CD8-positive, alpha-beta memory T cell (primary cell): ENCODE measurements at places on chromosomes 12 and 14.
A peak's percentile ranks its signal among the peaks of the same experiment; 100 is the strongest.

DNA sequence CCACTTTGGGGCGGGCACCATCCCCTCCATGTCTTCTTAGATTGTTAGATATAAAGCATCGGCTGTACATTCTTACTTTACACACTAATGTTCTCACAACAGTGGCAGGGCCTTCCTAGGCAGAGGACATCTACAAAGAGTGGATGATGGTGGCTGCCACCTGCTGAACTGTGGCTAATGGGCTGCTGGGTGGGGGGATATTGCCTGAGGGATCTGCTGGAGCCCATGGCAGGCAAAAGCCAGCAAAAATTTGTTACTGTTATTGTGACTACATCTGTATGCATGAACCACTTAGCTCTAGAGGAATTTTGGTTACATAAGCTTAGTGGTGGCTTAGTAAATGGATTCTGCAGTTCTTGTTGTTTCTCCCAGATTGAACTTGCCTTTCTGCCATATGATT, 52.6 kb downstream of the DIP2B start:
- no peak for DNase-seq

- no peak for DNase-seq
Observed at GRCh38 chr12:117046011-117046369, 53.2 kb downstream of the TESC start.

- no peak for DNase-seq
Observed at GRCh38 chr12:69816082-69816481, 8.9 kb upstream of the MYRFL start.

- DNase-seq: no peak
Observed at GRCh38 chr12:109870648-109871047, 9.7 kb downstream of the GLTP start.

DNA sequence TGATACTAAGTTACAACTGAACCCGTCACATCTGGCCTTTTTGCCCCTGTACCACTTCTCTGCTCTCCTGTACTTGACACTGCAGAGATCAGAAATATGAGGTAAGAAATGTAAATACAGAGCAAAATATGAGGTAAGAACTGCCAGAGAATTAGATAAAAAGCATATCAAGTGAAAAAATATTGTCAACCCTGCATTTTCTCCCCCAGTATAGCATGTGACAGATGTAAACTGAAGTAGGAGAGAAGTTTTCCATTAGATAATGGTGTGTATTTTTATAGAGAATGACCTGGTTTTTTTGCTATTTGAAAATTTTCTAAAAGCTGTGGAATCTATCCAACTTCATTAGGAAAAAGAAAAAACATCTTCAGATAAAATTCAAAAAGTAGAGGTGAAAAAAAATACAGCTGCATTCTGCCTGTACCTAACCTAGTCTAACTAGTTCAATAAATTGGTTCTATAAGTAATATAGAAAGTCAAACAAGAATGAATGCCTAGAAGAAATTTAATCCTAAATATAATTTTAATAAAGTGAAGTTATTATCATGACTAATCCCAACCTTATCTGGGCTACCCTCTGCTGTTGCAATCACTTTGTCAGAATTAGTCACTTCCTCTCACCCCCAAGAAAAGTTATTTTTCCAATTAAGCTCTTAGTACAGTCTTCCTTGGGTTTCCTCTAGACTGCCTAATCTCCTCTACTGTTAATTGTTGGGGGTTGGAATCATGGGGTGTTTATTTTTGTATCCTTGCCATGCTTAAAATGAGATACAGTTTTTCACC, 210.0 kb downstream of the RASSF9 start:
- DNase-seq: no peak

DNA sequence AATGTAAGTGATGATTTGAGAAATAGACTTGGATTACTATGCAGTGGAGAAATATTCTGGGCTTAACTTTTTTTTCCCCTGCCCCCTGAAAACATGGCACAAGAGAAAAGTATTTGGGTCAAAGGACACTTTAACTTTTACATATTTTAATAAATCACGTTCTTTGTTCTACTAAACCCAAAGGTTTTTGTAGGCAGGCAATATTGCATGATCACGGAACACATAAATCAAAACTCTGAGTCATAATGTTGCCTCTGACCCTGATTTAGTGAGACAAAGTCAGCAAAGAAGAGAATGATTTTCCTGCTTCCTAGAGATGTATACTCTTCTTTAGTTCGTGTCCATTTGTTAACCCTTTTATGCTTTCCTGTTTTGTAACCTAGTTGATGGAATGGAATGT, 38.0 kb downstream of the ABCD2 start:
- DNase-seq: no peak

GRCh38 chr12:121810833-121811433, 7.1 kb downstream of the SETD1B start:
- DNase-seq: no peak

DNA sequence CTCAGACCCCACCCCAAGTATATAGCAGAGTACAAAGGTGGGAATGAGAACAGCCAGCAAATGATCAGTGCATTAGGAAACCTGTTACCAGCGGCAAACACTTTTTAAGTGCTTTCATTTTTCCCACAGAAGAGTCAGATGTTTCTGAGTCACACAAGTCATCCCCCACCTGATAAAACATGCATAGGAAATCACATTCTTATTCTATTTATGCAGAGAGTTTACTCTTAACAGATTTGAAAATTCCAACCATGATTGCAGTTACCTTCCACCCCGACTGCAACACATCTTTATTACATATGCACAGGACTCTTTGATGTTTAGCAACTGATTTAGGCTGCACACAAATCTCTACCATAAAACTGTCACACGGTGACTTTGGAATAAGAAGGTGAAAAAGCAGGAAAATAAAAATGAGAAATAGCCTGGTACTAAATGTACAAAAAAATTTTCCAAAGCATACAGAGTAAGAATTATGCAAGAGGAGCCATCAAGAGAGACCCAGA, 236.4 kb downstream of the PAWR start:
- no peak for DNase-seq

DNA sequence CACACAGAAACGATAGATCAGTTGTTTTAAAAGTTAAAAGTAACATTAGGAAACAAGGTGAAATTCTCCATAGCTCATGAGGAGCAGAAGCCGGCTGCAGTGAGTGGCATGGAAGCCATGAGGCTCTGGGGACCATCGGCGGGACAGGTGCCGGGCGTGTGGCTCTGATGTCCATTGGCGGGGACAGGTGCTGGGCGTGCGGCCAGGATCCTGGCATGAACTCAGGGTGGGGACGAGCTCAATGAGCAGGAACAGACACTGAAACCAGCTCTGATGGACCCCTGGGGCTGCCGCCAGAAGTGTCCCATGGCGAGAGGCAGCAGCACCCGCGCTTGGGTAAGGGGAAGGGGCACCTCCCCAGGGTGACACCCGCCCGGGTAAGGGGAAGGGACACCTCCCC, 75.1 kb downstream of the NOC4L start:
- no peak for DNase-seq

- DNase-seq: no peak
Observed at GRCh38 chr12:132142679-132143335, 1.3 kb downstream of the DDX51 start.

- no peak for DNase-seq
Observed at GRCh38 chr12:2877953-2878732, 1.1 kb downstream of the RHNO1 start.

DNA sequence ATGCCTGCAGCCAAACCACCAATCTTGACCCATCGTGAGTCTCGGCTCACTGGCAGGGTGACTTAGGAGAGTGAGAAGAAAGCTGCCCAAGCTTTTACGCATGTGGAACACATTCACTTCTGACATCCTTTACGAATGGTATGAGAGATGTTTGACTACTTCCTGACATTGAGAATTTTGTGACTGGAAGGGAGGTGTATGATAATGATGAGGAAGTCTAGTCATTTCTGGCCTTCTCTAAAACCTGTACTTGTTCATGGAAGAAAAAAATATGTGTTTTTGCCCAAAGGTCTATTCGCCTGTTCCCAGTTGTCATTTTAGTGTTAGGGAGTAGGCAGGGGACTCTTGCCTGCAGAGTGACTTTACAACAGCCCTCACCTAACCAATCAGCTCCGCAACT, 227.2 kb upstream of the ATP2B1 start:
- no peak for DNase-seq

GRCh38 chr14:31578266-31578665, 17.1 kb downstream of the NUBPL start:
- no peak for DNase-seq

- DNase-seq: no peak
Observed at GRCh38 chr12:92272061-92272964, 126.7 kb upstream of the BTG1 start.

DNA sequence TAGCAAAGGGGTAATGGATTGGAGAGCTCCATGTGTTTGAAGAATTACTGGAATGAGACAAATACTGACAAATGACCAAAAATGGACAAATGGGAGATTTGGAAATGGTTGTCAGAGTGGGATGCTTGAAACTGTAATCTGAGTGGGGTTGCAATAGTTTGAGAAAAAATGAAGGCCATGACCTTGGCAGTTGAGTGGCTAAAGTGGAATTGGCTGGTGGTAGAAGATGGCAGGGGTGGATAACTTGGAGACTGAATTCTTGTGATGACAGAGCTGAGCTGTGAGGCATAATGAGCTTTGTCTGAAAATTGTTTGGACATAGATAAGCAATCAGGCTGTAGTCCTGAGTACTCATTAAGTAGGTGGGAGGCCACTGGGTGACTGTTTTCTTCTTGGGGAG, 222.5 kb upstream of the PRICKLE1 start:
- DNase-seq: no peak

- no peak for DNase-seq
Observed at GRCh38 chr12:49821373-49822287, 6.6 kb downstream of the NCKAP5L start.

GRCh38 chr12:107134558-107134957, 41.2 kb upstream of the CRY1 start:
- peak; percentile 46 for DNase-seq

DNA sequence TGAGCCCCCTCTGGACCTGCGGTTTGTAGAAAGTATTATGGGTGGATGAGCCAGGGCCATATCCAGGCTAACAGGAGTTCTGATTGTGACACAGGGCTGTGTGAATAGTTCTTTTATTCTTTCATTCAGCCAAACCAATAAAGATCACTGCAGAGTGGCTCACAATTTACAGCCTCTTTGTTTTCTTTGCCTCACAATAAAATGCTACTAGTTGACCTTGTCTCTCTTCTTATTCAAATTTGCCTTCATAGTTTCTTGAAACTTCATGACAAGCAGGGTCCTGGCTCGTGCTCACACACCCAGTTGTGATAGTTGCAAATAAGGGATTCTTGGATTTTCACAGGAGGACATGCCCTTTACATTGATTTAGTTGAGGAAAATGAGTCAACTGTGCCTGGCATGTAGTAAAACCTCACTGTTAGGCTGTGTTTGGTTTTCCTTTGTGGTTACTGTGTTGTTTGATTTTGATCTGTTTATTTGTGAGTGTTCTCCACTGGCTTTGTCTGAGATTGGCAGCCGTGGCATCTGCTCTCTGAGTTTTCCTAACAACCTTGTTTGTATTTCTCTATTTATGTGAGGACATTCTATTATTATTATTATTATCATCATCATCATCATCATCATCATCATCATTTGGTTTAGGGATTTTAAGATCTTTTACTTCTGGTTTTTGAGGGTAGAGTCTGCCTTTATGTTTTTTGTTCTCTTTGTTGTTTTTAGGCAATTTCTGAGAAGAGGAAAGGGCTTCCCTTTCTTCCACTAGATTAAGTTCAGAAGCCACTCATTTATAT, 2.7 kb upstream of the KRT6B start:
- no peak for DNase-seq

GRCh38 chr14:37681486-37681885, 86.1 kb downstream of the TTC6 start:
- no peak for DNase-seq

DNA sequence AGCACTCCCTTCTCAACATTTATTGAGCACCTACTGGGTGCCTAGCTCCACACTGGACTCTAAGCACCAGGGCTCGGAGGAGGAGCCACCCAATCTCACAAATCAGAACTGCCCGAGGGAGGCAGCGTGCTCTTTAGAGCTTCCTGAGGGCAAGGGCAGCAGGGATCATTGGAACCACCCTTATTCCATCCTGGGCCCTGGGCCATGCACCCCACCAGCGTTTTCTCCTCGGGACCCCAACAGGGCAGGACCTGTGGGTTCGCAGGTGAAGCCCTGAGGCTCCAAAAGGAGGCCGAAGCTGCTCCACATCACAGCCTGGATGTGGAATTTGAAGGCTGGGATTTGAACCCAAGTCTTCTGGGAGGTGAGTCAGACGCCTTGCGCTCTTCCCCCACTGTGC, 15.4 kb downstream of the TMEM119 start:
- peak; percentile 32 for DNase-seq

DNA sequence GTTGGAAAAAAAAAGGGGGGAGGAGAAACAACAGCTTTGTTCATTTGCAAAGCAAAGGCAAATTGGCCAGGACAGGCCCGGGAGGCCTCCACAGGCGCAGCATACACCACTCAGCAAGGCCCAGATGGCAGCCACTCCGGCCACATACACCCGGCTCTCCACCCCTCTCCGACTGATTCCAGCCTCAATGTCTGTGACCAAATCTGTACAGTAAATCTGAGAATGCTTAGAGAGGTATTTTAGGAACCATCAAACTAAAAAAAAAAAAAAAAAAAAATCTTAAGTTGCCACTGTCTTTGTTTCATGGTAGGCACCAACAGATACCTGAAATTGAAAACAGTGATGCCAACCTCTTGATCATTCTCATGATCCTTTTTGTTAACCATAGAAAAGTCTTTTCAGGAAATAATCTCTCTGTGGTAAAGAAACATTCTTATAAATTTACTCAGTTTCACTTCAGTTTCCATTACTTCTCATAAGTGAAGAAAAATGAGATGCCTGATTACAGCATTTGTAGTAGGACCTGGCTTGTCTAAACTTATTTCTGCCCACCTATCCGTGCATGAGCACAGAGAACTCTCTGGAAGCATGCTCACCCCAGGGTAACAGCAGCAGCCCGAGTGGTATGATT, 20.2 kb downstream of the VPS37B start:
- no peak for DNase-seq

DNA sequence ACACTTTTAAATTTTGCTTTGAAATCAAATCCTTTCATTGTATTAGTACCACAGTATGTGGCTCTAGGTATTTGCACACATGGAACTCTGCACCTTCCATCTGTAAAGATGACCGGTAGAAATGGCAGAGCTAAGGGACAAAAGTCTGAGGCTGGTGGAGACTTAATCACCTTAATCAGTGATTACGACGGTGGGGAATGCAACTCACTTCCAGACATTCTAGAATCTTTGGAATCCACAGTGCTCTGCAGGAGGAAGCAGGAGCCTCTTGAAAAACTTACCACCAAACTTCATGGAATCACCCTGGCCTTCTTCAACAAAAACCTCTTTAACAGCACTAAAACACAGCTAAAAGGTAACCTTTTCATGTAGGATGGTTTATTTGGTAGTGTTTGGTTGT, 3.9 kb upstream of the DACT1 start:
- no peak for DNase-seq

DNA sequence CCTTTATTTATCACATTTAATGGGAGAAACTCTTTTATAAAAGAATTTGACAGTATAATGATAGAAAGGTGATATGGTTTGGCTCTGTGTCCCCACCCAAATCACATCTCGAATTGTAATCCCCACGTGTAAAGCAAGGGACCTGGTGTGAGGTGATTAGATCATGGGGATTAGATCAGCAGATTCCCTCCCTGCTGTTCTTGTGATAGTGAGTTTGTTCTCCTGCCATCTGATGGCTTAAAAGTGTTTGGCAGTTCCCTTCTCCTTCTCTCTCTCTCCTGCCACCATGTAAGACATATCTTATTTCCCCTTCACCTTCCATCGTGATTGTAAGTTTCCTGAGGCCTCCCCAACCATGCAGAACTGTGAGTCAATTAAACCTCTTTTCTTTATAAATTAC, 1110.3 kb downstream of the FLRT2 start:
- no peak for DNase-seq

- DNase-seq: peak; percentile 100
Observed at GRCh38 chr12:6890789-6891645, 13.6 kb upstream of the LRRC23 start.

GRCh38 chr12:31876568-31877424, 82.4 kb upstream of the RESF1 start:
- no peak for DNase-seq
